Activated naive CD4-positive, alpha-beta T cell treated with anti-CD3 and anti-CD28 coated beads, Interleukin-2, amount 10 ng/mL, durations not matched to agents 7 days and 5 days (primary cell): ENCODE measurements at places on chromosomes 12 and 14.

- DNase-seq, result no peak
These were observed 50.4 kb downstream of the PITPNM2 start for GRCh38 chr12:123100450-123100849.

DNA sequence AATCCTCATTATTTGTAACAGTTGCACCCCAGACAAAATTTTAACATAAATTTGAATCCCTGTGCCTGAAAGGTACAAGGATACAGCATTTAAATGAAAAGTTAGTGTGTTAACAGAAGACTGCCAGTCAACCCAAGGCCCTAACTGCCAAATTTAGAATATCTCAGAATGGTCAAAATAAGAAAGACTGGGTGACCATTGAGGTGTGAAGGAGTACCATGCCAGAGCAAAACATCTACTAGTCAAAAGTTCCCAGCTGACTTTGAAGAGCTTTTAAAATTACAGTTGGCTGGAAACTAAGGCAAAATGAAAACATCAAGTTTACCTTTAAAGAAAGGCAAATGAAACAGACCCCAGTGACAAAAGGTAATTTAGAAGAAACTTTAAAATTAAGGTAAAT, 18.4 kb downstream of the SAV1 start:
- no peak for DNase-seq

DNA sequence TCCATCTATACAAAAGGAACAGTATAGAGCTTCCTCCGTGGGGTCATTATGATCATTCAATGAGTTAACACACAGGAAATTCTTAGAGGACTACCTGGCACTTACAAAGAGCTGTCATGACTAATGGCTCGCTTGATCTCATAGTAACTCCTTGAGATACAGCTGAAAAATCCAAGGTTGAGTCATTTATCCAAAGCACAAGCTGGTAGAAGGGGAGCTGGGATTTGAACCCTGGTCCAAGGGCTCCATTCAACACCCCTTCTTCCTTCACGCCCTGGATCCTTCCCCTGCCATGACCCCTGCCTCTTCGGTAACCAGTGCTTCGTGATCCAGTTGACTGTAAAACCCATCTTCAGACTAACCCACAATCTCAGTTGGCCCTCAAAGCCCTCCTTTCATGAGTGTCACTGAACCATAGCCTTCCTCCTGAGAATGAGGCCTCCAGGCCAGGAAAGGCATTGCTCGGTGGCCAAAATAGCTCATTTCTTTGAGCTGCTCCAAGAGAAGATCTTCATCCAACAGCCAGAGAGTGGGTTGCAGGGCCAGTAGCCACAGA, 7.8 kb downstream of the ZFP36L1 start:
- DNase-seq, result no peak

DNA sequence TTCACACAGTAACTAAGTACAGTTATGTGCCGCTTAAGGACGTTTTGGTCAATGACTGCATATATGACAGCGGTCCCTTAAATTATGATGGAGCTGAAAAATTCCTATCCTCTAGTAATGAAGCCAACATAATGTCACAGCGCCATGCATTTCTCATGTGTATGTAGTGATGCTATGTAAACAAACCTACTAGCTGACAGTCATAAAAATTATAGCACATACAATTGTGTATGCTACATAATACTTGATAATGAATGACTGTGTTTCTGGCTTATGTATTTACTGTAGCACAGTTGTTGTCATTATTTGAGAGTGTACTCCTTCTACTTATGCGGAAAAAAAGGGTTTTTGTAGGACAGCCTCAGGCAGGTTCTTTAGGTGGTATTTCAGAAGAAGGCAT, 99.7 kb downstream of the DACT1 start:
- DNase-seq, result no peak

DNA sequence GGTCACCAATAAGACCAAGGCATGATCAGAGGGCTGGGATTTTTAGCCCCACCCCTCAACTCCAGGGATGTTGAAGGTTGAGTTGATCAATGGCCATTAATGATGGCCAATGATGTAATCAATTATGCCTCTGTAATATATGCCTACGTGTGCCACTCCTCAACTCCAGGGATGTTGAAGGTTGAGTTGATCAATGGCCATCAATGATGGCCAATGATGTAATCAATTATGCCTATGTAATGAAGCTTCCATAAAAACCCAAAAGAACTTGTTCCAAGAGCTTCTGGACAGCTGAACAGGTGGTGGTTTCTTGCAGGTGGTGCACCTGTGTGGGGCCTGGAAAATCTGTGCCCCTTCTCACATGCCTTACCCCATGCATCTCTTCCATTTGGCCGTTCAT, 33.2 kb downstream of the KLRG1 start:
- no peak for DNase-seq

- DNase-seq, result no peak
These were observed 51.6 kb upstream of the PIWIL1 start for GRCh38 chr12:130286041-130286440.

DNA sequence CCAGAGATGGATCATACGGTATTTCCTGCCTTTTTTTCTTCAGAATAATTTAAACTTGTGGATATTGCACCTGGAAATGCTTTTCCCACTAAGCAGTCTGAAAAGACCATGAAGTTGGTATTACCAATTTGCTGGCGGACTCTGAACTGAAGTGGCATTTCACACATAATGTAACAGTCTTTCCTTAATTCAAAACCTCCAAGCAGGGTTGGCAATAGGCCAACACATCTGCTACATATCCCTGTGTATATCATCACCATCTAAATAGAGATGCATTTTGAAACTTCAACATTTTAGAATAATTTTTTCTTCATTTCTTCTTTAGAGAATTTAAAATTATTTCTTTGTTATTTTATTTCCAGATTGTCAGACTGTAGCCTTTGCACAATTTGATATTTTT, 100.5 kb downstream of the TSPAN8 start:
- DNase-seq, result no peak

GRCh38 chr12:131928080-131928710, 881 bp upstream of the PUS1 start:
- DNase-seq, result no peak

DNA sequence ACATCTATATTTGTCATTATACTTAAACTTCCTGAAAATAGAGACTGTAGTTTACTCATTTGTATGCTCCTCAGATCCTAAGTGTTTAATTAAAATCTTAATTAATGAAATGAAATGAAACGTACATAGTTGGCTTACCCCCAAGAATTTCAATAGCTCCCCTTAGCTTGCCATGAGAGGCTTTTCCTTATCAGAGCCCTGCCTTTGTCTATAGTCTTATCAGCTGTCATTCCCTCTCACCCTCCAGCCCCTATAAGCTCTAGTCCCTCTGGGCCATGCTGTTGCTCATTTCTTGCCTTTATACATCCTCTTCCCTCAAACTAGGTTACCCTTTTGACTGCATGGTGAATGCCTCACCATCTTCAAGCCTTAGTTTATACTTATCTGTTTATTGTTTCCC, 1.1 kb upstream of the RTRAF start:
- DNase-seq, result no peak

GRCh38 chr12:15562263-15562662, 226.9 kb downstream of the EPS8 start:
- DNase-seq, result peak; percentile 58

- DNase-seq, result no peak
These were observed 11.1 kb upstream of the PTGES3 start for GRCh38 chr12:56699020-56699661.

GRCh38 chr12:39372929-39373328, 70.0 kb downstream of the KIF21A start:
- DNase-seq, result no peak

GRCh38 chr12:9843407-9843806, 16.1 kb downstream of the KLRF1 start:
- no peak for DNase-seq

DNA sequence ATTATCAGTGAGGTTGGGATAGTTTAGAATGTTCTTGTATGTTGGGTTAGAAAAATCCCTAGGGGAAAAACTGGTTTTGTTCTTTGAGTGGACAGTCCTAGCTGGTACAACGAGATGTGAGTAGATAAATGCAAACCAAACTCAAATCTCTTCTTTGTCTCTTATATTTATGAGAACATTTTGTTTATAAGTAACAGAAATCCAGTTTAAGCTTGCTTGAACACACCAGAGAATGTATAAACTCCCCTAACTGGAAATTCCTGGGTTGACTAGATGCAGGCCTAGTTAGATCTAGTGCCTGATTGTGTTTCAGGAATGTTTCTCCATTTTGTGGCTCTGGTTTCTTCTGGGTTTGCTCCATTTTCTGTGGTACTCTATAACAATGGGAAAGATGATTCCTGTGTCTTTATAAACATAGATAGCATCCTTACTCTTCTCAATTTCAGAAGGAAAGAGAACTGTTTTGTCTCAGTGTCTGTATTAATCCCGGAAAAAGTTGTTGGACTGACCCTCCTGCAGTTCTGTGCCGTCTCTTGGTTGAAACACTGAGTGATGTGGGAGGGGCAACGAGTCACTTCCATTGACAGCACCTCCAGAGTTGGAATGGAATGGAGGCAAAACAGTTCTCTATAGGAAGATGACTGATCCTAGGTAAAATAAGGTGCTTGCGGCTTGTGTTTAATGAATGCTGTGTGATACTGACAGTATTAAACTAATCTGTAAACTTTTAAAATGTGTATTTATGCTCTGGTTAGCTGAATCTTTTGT, 244.8 kb downstream of the TMTC2 start:
- DNase-seq, result no peak

DNA sequence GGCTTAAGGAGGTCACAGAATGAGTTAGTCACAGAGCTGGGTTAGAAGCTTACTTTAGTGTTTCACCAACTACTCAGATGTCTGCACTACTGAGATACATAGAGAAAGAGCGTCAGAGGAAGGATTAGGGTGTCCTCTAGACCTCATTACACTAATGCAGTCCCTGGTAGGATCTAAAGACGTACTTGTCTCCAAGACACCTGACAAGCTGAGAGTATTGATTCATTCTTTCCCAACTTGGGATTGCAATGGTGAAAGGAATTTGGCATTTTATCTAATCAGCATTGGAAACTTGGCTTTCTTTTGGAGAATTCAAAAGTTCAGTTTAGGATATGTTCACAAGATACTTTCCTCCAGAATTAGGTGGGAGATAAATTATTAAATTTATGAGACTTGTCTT, 402.1 kb downstream of the ZFP36L1 start:
- DNase-seq, result no peak

DNA sequence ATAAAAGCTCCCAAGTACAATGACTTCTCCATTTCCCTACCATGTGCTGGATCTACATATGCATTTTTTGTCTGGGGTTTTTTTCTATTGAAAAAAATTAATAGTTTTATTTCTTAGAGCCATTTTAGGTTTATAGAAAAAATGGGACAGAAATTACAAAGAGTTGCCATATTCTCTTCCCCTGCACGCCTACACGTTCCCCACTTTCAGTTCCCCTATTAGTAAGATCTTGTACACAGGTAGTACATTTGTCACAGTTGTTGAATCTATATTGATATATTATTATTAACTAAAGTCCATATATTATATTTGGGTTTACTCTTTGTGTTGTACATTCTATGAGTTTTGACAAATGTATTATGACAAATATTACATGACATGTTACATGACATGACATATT, 35.7 kb downstream of the SIX6 start:
- no peak for DNase-seq

- DNase-seq, result no peak
These were observed 106.3 kb upstream of the FRMD6 start for GRCh38 chr14:51545396-51545795.

DNA sequence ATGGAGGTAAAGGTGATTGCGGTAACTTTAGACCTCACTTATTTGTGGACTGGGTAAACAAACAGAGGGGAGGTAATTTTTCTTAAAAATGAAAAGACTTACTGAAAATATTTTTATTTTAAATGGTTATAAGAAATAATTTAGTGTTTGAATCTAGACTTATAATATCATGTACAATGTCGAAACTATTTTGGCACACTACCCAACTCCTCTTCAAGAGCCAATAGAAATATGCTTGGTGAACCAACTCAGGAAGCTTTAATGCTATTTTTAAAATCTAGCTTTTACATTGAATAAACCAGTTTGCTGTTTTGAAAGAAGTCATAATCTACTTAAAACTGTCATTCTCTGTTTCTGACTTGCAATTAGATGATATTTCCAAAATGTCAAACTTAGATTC, 175.8 kb upstream of the NPAS3 start:
- DNase-seq, result no peak

- DNase-seq, result no peak
These were observed 7.7 kb downstream of the C3AR1 start for GRCh38 chr12:8058506-8058905.
